ENCODE measurements at places on chromosomes 1 and 21. TPM values are rescaled to one million over a fixed set of nuclear protein-coding genes. Genes with fewer than 3 reads are reported as not detected.

UBE2Q1 gene
- 64.3 TPM for total RNA-seq

- no peak for DNase-seq
These were observed 245.3 kb upstream of the RUNX1 start for GRCh38 chr21:35294231-35294898.

CLCNKA gene
- 1.0 TPM for total RNA-seq

DNA sequence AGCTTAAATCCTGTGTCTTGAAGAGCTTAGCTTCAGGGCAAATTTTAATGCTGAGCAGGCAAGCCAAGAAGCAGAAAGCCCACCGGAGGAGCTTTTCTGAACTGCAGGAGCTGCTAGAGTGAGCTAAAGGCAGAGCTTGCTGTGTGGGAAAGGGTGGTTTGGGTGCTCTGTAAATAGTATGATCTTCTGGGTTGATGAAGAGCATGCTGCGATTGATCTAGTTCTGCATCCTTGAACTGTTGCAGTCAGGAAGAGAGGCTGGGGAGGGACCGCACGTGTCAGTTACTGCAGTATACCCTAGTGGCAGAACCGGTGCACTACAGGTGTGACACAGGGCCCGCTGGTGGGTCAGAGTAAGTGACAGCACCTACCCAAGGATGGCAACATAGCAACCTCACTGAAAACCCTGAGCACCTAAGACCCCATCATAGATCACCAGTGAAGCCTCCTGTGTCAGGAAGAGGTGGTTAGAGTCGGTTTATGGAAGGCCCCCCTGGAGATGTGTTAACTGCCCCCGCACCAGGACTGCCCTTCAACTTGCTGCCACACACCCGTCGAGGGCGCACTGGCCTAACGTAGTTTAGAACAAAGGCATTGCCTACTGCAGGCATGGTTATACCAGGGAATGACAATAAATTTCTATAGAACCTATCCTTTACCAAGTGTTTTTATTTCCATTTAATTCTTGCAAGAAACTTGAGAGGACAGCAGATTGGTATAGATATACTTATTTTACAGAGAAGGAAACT, 146.0 kb upstream of the KIAA0040 start:
- no peak for DNase-seq

FAM72B gene
- not detected for total RNA-seq

UBL4B gene
- total RNA-seq: not detected

DNA sequence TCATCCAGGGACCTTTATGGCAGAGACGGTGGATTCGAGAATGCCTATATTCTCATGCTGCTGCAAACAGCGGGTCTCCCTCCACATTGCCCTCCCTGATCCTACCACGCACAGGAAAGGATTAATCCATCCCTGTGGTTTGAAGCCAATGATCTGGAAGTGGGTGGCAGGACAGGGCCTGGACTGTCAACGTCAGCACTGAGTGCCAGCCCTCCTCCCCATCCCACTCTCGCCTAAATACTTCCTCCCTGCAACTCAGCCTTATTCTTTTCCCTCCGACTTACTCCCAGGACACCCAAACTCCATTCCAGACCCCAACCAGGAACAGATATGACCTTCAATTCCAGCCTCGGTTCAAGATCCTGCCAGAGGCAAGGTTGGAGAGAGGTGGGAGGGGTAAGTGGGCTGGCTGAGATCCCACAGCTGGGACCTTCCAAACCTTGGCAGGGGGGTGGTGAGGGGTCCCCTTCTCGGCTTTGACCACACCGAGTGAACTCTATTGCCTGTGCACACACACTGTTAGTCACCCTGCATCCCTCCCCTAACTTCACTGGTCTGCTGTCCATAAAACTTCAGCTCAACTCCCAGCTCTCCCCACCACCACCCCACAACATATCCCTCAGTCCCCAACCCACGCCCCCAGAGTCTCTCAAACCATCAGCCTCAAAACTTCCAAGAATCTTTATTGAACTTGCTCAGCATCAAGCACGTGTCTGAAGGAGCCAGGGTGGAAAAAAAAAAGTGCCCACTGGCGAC, 2.4 kb upstream of the S100A5 start:
- no peak for DNase-seq

All from heart right ventricle (tissue), 16 donors.